ENCODE measurements at places on chromosomes 2 and 18.

DNA sequence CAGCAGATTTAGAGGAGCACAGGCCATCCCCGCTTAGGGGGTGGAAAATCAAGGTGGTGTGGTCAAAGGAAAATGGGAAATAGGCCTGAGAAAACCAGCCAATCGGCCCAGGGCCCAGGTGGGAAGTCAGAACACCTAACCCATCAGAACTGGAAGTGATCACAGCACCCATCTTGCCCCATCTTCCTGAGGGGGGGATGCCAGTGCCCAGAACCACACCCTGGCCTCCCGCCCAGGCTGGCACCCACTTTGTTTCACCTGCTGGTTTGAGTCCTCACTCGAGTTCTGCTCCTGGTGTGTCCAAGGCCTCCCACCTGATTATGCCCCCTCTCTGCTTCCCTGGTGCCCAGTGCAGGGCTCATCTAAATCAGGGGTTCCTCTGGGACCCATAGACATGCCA is 174.5 kb downstream of the TNS1 start:
- DNase-seq: no peak

- DNase-seq: no peak
Measured at GRCh38 chr18:26657631-26658581, 109.6 kb upstream of the KCTD1 start.

DNA sequence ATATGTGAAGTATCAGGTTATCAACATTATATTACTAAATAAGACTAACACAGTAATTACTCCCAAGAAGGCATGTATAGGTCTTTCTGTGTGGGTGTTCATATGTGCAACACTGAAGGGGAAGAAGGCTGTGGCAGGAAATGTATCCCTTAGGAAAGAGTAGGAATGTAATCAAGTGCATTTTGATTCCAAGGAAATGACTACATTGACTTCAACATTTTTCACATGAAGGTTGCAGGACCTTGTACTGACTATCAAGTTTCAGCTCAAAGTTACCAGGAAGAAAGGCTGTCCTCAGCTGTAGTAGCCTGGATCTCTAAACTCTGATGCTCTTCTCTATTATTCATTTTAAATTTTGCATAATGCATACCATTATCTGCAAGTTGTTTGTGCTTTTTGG is 680.8 kb downstream of the NYAP2 start:
- DNase-seq: no peak

GRCh38 chr2:150619607-150620330 is 132.3 kb upstream of the RND3 start:
- DNase-seq: no peak

GRCh38 chr2:17846676-17847075 is 30.4 kb downstream of the MSGN1 start:
- no peak for DNase-seq

DNA sequence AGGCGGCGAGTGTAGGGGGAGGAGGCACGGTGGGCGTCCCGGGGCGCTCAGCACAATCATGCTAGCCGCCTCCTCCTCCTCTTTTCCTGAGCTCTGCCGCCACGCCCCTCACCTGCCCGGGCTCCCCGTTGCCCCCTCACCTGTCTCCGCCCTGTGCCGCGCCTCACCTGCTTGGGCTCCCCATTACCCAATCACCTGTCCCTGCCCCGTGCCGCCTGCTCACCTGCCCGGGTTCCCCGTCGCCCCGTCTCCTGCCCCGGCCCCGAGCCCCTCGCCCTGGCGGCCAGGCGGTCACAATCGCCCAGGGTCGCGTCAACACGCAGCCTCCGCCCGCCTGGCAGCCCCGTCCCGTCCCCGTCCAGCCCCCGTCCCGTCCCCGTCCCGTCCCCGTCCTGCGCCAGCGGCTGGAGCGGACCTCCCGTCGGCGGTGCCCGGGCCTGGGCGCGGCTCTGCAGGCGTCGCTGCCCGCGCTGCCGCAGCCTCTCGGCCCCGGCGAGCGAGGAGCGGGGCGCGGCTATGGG is at the start of gene DCDC2C:
DCDC2C (plus strand) TSS at position 340 of the 521 bp plus-strand sequence; CDS start at position 517, 177 bp downstream.
- no peak for DNase-seq

GRCh38 chr2:241257419-241258032 is 57.9 kb downstream of the HDLBP start:
- no peak for DNase-seq

- no peak for DNase-seq
Measured at GRCh38 chr2:204261846-204262245, 283.4 kb upstream of the PARD3B start.

DNA sequence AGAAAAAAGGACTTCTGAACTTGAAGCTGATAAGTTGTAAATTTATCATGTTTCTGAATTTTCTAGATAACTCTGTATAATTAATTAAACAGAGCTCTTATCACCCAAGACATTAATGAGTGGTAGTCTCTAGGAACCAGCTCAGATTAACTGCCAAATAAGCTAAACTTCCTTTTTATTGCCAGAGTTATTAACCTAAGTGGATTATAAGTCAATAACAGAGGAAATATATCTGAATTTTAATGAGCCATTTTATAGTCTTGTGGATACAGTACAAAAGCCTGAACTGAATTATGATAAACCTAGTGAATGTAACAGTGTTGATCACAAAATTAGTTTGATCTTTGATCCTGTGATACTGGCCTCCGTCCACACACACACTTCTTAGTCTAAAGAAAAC is 111.5 kb downstream of the COMMD1 start:
- DNase-seq: no peak

DNA sequence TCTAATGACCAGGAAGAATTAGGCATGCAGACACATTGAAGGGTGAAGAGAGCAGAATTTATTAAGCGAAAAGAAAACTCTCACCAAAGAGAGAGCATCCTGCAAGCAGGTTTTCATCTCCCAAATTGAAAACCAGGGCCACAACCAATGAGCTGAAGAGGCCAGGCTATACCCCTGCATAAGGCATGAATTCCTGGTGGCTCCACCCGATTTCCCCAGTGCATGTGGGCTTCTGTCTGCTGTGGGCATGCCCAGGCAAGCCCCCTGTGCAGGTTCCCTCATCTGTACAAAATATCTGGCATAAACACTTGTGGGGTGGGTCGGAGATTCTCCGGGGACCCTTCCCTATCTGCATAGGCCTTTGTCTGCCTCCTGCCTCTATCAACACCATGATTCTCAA is 621.6 kb upstream of the LRRTM1 start:
- DNase-seq: no peak

DNA sequence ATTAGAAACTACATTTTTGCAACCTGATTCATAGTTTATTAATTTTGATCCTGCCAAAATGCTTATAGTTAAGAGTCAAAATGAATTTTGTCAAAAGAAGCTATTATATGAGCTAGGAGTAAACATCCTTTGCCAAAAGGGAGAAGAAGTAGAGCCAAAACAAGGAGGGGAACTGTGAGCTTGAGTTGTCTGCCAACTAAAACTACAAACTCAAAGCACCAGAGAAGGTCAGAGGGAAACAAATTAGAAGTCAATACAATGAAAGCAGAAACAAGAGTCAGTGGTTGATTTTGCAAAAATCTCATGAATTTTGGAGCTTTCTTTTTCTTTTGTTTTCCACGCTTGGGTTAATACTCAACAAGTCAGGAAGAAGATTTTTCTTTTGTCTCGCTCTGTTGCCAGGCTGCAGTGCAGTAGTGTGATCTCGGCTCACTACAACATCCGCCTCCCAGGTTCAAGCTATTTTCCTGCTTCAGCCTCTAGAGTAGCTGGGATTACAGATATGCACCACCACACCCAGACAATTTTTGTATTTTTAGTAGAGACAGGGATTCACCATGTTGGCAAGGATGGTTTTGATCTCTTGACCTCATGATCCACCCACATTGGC is 508.5 kb downstream of the RIT2 start:
- no peak for DNase-seq

GRCh38 chr2:173865971-173866873 is 99.0 kb downstream of the SP3 start:
- no peak for DNase-seq
